ENCODE measurements at places on chromosomes 12 and 14. TPM values are rescaled to one million over a fixed set of nuclear protein-coding genes. Genes with fewer than 3 reads are reported as not detected.
A peak's percentile ranks its signal among the peaks of the same experiment; 100 is the strongest.

- DNase-seq: no peak
Observed at GRCh38 chr12:127750076-127750840, 516.7 kb upstream of the TMEM132C start.

DNA sequence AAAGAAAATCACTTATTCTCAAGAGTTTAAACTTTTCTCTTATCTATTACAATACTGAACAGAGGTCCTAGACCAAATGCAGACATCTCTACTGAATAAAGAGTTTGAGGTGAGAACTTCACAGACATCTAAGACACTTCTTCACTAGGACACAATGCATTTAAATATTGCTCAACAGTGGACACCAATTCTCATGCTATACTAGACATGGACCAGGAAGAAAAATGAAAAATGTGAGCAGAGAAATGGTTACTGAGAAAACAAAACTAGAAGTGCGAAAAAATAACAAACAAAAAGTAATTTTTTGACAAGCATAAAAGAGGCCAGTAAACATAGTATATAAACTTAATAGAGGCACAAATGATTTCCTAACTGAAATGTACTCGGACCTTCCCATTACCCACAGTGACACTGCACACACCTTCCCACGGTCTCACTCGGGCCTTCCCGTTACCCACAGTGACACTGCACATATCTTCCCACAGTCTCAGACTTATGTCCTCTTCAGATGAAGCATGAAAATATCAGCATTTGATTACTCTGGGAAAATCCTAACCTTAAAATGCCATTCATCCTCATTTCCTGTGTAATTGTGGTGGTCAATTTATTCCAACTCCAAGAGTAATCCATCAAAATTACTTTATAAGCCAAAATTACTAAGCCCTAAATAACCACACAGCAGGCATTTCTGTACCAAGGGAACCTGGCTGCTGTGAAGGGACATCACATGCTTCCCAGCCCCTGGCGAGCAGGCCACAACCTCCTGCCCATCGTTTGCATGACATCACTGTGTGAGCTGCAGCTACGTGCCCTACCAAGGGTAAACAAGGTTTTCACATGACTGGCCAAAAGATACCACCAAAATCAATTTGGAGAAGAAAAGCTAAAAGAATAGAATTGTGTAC, 6.4 kb downstream of the SLC15A4 start:
- no peak for DNase-seq

- no peak for DNase-seq
Observed at GRCh38 chr12:52207895-52208294, 16.1 kb upstream of the KRT80 start.

GRCh38 chr14:104726600-104727451, 2.8 kb downstream of the ADSS1 start:
- no peak for DNase-seq

ZC2HC1C gene
- 0.72 TPM for total RNA-seq

DNA sequence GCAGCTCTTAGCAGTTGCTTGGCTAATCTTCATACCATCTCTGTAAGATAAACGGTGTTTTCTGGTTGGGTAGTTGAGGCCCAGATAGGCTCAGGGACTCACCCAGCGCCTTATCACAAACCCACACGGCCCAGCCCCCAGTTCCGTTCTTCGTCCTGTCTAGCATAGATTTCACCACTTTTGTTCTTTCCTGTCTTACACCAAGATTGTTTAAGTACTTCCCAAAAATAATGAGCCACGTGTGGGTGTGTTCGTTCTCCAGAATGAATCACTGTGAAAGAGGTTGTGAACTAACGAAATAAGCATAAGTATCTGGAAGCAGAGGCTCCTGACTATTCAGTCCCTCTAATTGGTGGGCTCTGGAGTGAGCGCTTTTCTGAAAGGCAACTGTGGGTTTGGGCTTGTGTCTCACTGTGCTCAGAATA, 21.4 kb downstream of the ACVR1B start:
- no peak for DNase-seq

DNA sequence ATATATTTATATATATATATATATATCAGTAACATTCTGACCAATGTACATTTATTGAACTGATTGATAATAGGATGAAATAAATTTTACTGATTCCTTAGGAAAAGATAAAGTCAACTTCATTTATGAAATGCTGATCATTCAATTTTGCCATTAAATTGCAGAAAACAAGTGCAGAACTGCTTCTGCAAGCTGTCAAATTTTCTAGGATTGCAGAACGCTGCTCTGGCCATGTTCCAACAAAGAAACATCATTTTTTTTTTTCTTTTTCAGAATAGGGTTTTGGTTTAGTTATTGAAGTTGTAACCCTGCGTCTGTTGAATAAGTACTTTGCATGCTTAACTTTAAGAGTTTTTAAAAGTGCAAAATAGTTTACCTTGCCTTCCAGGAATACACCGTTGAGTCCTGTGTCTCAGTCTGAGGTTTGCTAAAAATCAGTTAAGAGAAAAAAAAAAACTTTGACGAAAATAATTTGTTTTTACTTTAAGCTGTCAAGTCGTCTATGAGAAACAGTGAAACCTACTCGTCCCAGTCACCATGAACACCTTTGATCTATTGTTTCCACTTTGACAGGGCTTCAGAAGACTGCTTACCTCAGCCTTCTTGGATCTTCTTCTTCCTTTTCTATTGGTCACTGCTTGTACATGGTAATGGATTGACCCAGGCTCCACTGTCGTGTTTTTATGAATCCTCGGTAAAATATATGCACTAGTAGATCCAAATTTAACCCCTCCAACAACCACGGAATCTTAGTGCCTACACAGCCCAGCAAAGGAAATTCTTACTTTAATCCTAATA, at the start of gene KERA:
KERA (minus strand) TSS at position 657 of the 798 bp plus-strand sequence. CDS start 1,743 bp downstream, outside the sequence.
- no peak for DNase-seq

GRCh38 chr14:20631880-20632389, 9.6 kb downstream of the OR6S1 start:
- DNase-seq: peak; percentile 81

TDG gene
- total RNA-seq: 53.9 TPM

DNA sequence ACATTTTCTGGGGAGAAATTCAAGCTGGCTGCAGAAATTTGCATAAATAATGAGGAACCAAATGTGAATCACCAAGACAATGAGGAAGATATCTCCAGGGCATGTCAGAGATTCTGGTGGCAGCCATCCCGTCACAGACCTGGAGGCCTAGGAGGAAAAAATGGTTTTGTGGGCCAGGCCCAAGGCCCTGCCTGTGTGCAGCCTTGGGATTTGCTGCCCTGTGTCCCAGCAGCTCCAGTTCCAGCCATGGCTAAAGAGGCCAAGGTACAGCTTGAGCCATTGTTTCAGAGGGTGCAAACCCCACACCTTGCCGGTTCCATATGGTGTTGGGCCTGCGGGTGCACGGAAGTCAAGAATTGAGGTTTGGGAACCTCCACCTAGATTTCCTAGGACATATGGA, 147.5 kb downstream of the ADCK1 start:
- no peak for DNase-seq

- DNase-seq: no peak
Observed at GRCh38 chr14:96663491-96664067, 133.6 kb upstream of the VRK1 start.

DNA sequence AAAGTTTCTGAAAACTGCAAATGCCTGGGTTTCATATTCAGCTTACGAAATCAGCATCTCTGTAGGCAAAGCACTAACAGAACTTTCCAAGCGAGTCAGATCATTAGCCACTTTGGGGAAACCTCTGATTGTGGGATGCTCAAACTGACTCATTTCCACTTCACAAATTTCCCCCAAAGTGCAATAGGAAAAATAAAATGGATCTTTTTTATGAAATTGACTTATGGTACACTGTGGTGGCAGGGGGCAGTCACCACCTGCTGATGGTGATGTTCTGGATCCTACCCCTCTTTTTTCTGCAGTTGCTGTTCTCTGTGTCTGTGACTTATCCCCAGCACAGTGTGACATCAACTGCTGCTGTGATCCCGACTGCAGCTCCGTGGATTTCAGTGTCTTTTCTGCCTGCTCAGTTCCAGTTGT, 5.6 kb downstream of the TCTN1 start:
- no peak for DNase-seq

MYRFL gene
- total RNA-seq: not detected

DNA sequence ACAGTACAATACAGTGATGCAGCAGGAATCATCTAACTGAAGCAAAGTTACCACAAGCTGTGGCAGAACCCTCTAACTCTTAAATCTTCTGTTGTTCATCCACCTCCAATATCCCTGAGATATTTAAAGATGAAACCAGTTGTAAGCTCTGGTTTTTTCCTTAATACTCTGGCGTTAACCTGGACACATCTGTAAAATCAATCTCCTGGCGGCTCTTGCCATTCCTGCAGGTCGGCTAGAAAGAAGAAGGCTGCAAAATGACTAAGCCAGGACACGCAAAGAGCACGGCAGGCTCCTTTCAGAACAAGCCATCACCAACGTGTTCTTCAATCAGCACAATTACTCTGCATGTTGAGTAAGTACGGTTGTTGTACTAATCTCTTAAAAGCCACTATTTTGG, 309.3 kb downstream of the MED13L start:
- DNase-seq: no peak

MIP gene
- total RNA-seq: not detected

DNA sequence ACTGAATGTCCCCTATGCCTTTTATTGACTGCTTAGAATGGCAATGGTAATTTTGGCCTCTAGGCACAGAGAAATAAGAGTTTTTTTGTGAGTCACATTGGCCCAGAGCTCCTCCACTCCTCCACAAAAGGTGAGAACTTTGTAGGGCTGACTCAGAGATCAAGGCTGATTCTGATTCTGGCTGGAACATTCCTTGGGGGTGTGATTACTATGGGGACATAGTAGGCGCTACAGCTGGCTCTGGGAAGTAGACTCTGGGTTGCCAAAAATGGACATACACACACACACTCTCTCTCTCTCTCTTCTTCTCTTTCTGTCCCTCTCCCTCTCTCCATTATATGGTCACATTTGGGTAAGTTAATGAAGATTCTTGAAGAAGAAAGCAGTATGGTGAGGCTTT, 174.6 kb upstream of the DDHD1 start:
- no peak for DNase-seq

- no peak for DNase-seq
Observed at GRCh38 chr14:58876608-58877007, 238.8 kb downstream of the DACT1 start.

GRCh38 chr12:94266796-94267536, 118.6 kb downstream of the PLXNC1 start:
- no peak for DNase-seq

GPRC5A gene
- 94.6 TPM for total RNA-seq

TMEM63C gene
- total RNA-seq: not detected

NINJ2 gene
- not detected for total RNA-seq
